ENCODE measurements at places on chromosomes 2 and 18.

GRCh38 chr2:177072090-177072489 lies 140.5 kb upstream of the HNRNPA3 start:
- no peaks in the 10 kb centered on the region for H3K4me1 ChIP-seq
- H3K27ac ChIP-seq, result no peak overlapping the region
- H3K36me3 ChIP-seq, result no peaks in the 10 kb centered on the region
- peak; percentile 53 for DNase-seq
- H3K27me3 ChIP-seq, result peaks cover 4% of the 10 kb centered on the region

- DNase-seq, result no peak
- H3K36me3 ChIP-seq, result no peaks in the 10 kb centered on the region
- peak overlapping the region; percentile 96 for H3K4me3 ChIP-seq
- H3K27ac ChIP-seq, result no peak overlapping the region
- no peaks in the 10 kb centered on the region for H3K27me3 ChIP-seq
- peaks cover 37% of the 10 kb centered on the region for H3K4me1 ChIP-seq
Measured at GRCh38 chr2:64015898-64016297, 3.3 kb downstream of the VPS54 start.

GRCh38 chr18:45637546-45638327 lies 22.5 kb downstream of the SLC14A2 start:
- H3K27me3 ChIP-seq, result no peaks in the 10 kb centered on the region
- DNase-seq, result no peak
- H3K4me3 ChIP-seq, result no peak overlapping the region
- H3K36me3 ChIP-seq, result no peaks in the 10 kb centered on the region
- no peaks in the 10 kb centered on the region for H3K4me1 ChIP-seq

- no peak for DNase-seq
- no peak overlapping the region for H3K27ac ChIP-seq
- peaks cover 6% of the 10 kb centered on the region for H3K36me3 ChIP-seq
Measured at GRCh38 chr2:69621440-69621839, 22.1 kb downstream of the AAK1 start.

- DNase-seq, result no peak
- H3K4me3 ChIP-seq, result no peak overlapping the region
- H3K27me3 ChIP-seq, result no peaks in the 10 kb centered on the region
- no peaks in the 10 kb centered on the region for H3K36me3 ChIP-seq
- no peaks in the 10 kb centered on the region for H3K4me1 ChIP-seq
Measured at GRCh38 chr2:6654279-6654678, 211.4 kb downstream of the CMPK2 start.

DNA sequence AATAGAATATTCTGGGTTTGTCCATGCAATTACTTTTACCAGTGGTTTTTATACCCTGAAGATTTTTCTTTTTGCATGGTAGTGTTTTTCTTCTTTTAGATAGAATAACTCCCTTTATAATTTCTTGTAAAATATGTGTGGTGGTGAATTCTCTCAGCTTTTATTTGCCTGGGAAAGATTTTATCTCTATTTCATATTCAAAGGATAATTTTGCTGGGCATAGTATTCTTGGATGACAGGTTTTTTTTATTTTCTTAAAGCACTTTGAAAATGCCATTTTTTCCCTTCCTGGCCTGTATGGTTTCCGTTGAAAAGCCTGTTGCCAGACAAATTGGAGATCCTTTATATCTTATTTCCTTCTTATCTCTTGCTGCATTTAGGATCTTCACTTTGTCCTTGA lies 113.5 kb downstream of the MYO3B start:
- no peaks in the 10 kb centered on the region for H3K4me1 ChIP-seq
- peaks cover 95% of the 10 kb centered on the region for H3K27me3 ChIP-seq
- H3K27ac ChIP-seq, result no peak overlapping the region
- no peak overlapping the region for H3K4me3 ChIP-seq

DNA sequence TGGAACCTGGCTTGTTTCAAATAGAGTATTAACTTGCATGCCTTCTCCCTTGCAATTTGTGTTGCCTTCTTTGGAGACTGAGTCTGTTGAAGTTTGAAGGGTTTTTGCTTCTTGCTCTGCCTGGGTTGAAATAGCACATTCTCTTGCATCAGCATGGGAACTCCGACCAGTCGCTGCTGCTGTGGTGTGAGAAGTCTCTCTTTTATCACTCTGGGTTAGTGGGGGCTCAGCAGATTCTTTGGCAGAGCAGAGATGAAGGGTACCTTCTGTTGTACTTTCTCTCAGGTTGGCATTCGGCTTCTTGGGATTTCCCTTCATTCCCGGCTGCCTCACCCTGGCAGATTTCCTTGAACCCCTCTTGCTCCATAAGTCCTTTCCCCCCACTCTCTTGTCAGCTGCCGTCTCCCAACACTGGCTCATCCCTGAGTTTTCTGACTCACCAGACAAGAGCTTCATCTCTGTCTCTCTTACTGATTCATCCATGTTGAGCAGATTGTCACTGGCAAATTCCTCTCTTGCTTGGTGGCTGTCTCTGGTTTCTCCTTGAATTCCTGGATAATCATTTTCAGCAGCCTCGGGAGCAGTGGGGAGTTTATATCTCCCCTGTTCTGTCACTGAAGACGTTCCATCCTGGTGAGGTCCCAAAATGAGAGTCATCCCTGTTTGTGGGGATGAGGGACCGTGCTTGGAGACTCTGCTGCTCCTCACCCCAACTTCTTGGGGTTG lies 49.9 kb downstream of the ALPK2 start:
- H3K27ac ChIP-seq, result no peak overlapping the region
- no peaks in the 10 kb centered on the region for H3K27me3 ChIP-seq
- no peak overlapping the region for H3K4me3 ChIP-seq
- H3K36me3 ChIP-seq, result no peaks in the 10 kb centered on the region
- DNase-seq, result peak; percentile 62
- H3K4me1 ChIP-seq, result peaks cover 6% of the 10 kb centered on the region

DNA sequence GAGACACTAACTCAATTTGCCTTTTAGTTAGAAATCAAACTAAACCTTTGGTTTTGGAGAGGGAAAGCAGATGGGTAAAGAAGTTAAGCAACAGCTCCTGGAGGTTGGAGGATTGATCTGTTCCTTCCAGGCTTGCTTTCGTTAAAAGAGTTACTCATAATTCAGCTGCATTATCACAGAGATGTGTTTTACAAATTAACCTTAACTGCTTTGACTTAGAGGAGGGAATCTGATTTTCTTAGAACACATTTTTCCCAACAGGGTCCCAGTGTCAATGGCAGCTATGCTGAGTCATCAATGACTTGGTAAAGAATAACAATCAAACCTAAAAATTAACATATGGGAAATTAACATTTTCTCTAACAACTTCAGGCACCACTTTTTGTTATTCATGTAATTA lies 113.4 kb downstream of the COPS8 start:
- no peak for DNase-seq
- H3K27ac ChIP-seq, result no peak overlapping the region
- H3K36me3 ChIP-seq, result peaks cover 6% of the 10 kb centered on the region
- no peak overlapping the region for H3K4me3 ChIP-seq

DNA sequence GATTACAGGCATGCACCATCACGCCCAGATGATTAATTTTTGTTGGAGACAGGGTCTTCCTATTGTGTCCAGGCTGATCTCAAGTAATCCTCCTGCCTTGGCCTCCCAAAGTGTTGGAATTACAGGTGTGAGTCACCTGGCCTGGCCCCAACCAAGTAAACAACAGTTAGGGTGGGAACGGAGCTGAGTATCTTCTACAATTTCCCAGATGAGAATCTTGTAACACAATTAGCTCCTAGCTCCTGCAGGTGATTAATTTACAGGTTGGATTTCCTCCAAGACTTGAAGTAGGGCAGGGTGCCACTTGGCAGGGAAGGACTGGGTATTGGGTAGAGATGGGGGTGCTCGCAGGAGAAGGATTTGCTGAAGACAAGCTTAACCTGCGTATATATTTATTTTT lies 17.8 kb downstream of the NLRC4 start:
- peak; percentile 93 for DNase-seq
- no peak overlapping the region for H3K27ac ChIP-seq
- H3K36me3 ChIP-seq, result no peaks in the 10 kb centered on the region

GRCh38 chr2:48530033-48530811 lies at the start of gene STON1:
Gene STON1 (plus strand): TSS chr2:48530154. CDS start chr2:48580634, 50,480 bp downstream.
- no peaks in the 10 kb centered on the region for H3K4me1 ChIP-seq
- H3K27ac ChIP-seq, result peak within 1 kb of the TSS; percentile 51
- H3K4me3 ChIP-seq, result peak within 1 kb of the TSS; percentile 84
- peaks cover 7% of the 10 kb centered on the region for H3K36me3 ChIP-seq

GRCh38 chr18:58993260-58993659 lies 128.6 kb downstream of the ZNF532 start:
- H3K4me1 ChIP-seq, result peaks cover 44% of the 10 kb centered on the region
- H3K27me3 ChIP-seq, result no peaks in the 10 kb centered on the region
- no peaks in the 10 kb centered on the region for H3K36me3 ChIP-seq

- no peak overlapping the region for H3K4me3 ChIP-seq
- H3K36me3 ChIP-seq, result no peaks in the 10 kb centered on the region
- no peak for DNase-seq
- H3K27ac ChIP-seq, result no peak overlapping the region
- no peaks in the 10 kb centered on the region for H3K4me1 ChIP-seq
Measured at GRCh38 chr2:168793596-168793995, 8.8 kb upstream of the NOSTRIN start.

DNA sequence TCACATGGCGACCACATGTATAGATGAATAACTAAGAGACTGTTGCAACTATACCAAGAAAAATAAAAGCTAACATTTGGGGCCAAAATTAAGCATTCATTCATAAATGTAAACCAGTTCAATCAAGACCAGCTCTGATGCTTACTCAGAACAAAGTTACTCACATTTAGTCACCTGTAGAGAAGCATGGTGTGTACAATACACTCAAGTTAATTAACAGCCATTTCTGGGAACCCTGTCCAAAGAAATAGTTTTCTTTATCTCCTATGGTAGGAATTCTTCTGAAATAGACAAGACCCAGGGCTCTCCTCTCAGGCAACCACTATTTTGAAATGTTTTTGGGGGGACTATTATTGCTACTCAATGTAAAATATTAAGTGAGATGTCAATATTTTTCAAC lies 1.6 kb downstream of the SCN3A start:
- H3K36me3 ChIP-seq, result no peaks in the 10 kb centered on the region
- H3K27ac ChIP-seq, result no peak overlapping the region
- peaks cover 72% of the 10 kb centered on the region for H3K27me3 ChIP-seq
- no peak overlapping the region for H3K4me3 ChIP-seq
- no peak for DNase-seq

DNA sequence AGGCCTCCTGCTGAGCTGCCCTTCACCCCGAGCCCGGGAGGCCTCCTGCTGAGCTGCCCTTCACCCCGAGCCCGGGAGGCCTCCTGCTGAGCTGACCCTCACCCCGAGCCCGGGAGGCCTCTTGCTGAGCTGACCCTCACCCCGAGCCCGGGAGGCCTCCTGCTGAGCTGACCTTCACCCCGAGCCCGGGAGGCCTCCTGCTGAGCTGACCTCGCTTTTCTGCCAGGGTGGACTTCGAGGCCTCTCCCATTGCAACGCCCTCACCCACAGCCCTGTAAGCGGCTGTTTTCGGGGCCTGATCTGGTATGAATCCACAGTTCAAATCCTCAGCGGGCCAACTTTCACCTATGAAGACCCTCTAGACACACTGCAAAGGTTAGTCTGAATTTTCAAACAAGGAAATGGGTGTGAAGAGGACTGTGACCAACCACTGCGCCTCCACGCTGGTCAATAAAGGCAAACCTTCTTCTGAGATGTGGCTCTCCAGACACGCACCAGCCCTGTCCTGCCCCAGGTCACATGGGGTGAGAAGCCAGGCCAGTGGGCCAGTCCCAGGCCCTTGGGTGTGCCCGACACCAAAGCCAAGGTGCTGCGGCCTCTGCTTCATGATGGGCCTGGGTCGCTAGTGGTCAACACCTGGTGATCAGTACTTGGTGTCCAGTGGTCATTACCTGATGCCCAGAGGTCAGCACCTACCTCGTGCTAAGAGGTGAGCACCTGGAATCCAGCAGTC lies 225.1 kb upstream of the SALL3 start:
- no peak overlapping the region for H3K27ac ChIP-seq
- no peak for DNase-seq
- H3K4me3 ChIP-seq, result no peak overlapping the region
- no peaks in the 10 kb centered on the region for H3K4me1 ChIP-seq
- no peaks in the 10 kb centered on the region for H3K27me3 ChIP-seq

DNA sequence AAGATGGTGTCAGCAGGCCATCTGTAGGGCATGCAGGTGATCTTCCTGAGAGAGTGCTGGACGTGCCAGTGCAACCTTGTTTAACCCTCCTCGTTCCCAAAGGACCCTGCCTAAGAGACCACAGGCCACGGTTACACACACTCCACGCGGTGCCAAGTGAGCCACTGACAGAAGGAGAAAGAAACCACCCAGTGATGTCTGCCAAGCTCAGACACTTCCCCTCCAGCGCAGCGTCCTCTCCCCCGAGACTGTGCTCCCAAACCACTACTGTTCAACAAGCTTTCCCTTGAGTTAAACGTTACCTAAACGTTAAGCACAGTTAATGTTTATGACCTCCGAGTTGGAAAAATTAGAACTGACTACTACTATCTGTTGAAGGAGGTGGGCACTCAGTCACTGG lies 119.1 kb upstream of the NCK2 start:
- H3K27ac ChIP-seq, result no peak overlapping the region
- no peak for DNase-seq
- no peak overlapping the region for H3K4me3 ChIP-seq
- H3K27me3 ChIP-seq, result peaks cover 98% of the 10 kb centered on the region

- H3K4me1 ChIP-seq, result peaks cover 27% of the 10 kb centered on the region
- H3K27ac ChIP-seq, result peak overlapping the region; percentile 94
- no peak overlapping the region for H3K4me3 ChIP-seq
- peak; percentile 32 for DNase-seq
- H3K36me3 ChIP-seq, result no peaks in the 10 kb centered on the region
- H3K27me3 ChIP-seq, result no peaks in the 10 kb centered on the region
Measured at GRCh38 chr18:12278215-12278671, 24.1 kb downstream of the CIDEA start.

GRCh38 chr2:3100386-3100785 lies 277.2 kb downstream of the EIPR1 start:
- H3K4me1 ChIP-seq, result peaks cover 2% of the 10 kb centered on the region
- DNase-seq, result no peak
- H3K27ac ChIP-seq, result no peak overlapping the region
- peaks cover 24% of the 10 kb centered on the region for H3K27me3 ChIP-seq
- no peaks in the 10 kb centered on the region for H3K36me3 ChIP-seq
- no peak overlapping the region for H3K4me3 ChIP-seq

GRCh38 chr2:60554646-60555065 lies 1.2 kb upstream of the BCL11A start:
- H3K36me3 ChIP-seq, result no peaks in the 10 kb centered on the region
- H3K27me3 ChIP-seq, result peaks cover 29% of the 10 kb centered on the region
- DNase-seq, result peak; percentile 33
- no peak overlapping the region for H3K27ac ChIP-seq
- H3K4me3 ChIP-seq, result peak overlapping the region; percentile 88

DNA sequence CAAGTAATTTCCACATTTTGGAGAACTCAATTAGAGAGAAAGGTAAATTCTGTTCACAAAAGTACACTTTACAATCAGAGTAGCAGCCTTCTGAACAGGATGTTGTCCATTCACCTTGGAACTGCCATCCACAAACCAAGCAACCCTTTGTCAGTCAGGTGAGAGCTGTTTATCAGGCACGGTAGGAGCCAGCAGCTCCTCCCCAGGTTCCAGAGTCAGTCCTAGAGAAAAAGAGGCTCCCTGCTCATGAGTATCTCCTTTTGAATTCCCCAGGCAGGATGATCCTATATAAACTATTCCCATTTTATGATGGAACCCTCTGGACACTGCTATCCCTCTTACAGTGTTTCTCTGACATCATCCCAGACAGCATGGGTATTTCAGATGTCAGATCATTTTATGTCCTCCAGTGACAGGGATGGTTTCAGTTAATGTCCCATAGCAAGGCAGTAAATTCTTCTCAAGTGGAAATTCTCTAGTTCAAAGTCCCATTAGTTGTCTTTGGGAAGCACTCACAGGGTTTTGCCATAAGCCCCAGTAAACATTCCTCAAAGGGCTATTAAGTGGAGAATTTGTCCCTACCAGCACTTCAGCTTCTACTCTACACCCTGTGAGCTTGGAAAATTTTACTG lies 34.5 kb upstream of the CSRNP3 start:
- no peak for DNase-seq
- no peaks in the 10 kb centered on the region for H3K27me3 ChIP-seq
- H3K27ac ChIP-seq, result no peak overlapping the region
- no peak overlapping the region for H3K4me3 ChIP-seq

Measured in MCF 10A (cell line).